Dermis microvascular lymphatic vessel endothelial cell (primary cell): ENCODE measurements at places on chromosomes 2 and 18. TPM values are rescaled to one million over a fixed set of nuclear protein-coding genes. Genes with fewer than 3 reads are reported as not detected.

Gene CROCC2
- total RNA-seq: not detected in 2 replicates

Gene ABCG5
- total RNA-seq: not detected in 2 replicates

Gene RAX
- total RNA-seq: not detected in 2 replicates

Gene KCNJ13
- total RNA-seq: not detected in 2 replicates

Gene COLEC12
- 33.4 and 110 TPM in 2 replicates for total RNA-seq

Gene UGP2
- total RNA-seq: 69.8 and 153 TPM in 2 replicates

Gene CHRND
- total RNA-seq: not detected in 2 replicates

Gene ESPNL
- total RNA-seq: not detected in 2 replicates

Gene PSMD14
- 57.8 and 79.3 TPM in 2 replicates for total RNA-seq

Gene DSG3
- under 0.01 TPM in 1 of 2 replicates, not detected in the other for total RNA-seq

Gene RAMP1
- total RNA-seq: not detected in 2 replicates
